ENCODE measurements at places on chromosomes 5 and 9.

GRCh38 chr5:10702040-10702629 lies 58.9 kb downstream of the DAP start:
- DNase-seq, result no peak

GRCh38 chr9:84397822-84398221 lies 57.3 kb upstream of the SLC28A3 start:
- no peak for DNase-seq

- DNase-seq, result no peak
These were observed 23.3 kb downstream of the ZDHHC11B start for GRCh38 chr5:761059-761771.

DNA sequence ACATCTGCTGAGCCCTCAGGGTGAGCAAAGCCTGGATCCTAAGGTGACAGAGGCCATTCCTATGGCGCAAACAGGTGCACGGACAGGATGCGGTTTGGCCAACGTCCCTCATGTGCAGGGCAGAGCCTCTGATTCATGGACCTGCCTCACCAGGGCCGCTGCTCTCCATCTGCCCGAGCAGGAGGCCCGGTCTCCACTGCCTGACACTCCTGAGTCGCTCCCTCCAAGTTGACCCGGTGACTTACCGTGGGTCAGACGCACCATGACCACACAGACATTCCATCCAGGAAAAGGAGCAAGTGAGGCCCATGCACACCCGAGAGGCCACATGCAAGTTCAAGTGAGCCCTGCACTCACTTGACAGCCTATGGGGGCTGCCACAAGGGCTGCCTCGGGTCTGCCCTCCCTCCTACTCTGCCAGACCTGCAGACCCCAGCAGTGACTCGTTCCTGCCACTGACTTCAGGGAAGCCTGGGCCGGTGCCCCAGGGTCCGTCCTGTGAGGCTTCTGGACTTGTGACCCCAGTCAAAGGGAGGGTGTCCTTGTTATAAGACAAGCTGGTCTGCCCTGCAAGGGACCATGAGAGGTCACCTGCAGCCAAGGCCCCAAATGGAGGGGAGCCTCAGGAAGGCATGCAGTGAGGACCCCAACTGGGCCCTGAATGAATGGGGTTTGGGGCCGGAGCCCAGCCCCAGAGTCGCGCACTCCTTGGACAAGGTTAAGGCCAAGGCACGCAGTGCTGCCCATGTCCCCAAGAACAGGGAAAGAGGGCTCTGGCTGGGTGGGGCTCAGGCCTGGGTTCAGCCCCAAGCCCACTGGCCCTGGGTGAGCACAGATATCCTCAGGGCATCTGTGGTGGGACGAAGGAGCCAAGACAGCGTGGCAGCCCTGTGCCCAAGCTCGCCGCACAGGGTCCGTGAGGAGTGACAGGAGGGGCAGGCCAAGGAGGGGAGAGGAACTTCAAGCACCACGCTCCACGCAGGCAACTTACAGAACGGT lies 10.1 kb downstream of the BRD3OS start:
- DNase-seq, result no peak

GRCh38 chr5:73205305-73205704 lies 32.3 kb downstream of the TMEM174 start:
- DNase-seq, result no peak

DNA sequence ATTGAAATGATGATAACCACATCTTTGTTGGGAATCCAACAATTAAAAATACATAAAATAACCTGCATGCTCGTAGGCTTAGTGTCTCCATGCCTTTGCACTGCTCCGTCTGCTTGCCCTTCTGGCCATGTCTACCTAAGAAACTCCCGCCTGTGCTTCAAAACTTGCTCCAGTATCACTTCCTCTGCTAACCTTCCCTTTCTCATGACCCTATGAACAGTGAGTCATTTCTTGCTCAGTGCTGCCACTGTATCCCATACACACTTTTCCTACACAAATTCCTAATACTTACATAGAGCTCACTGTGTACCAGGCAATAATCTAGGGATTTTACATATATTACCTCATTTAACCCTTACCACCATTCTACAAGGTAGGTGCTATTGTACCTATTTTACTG lies 33.5 kb downstream of the TMEM245 start:
- DNase-seq, result no peak

GRCh38 chr9:6631207-6631512 lies 14.4 kb downstream of the GLDC start:
- DNase-seq, result no peak

GRCh38 chr5:142976861-142977260 lies 206.7 kb downstream of the ARHGAP26 start:
- no peak for DNase-seq

- no peak for DNase-seq
These were observed 55.2 kb upstream of the PCA3 start for GRCh38 chr9:76709020-76709419.

DNA sequence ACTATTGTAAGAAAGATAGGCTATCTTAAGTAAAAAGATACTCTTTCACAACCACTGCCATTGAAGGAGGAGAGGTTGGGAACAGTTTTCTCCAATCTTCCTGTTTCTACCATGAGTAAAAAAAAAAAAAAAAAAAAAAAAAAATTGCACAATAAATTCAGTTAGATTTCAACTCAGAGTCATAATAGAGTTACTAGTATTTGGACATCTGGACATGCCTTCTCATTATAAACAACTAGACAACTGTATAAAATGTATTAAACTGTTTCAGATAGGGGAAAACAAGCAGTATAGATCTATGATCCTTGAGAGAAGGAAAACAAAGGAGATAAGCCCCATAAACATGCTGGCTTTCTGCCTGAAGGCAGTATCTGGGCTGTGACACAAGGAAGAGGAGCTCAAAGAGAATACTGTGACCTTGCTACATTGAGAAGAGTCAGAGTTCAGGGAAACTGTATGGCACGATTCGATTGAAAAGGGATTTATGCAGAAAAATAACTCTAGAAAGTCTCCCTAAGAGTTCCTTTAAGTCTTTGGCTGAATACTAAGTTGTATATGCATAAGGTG lies 249.2 kb upstream of the POU5F2 start:
- no peak for DNase-seq

GRCh38 chr9:100083448-100084127 lies 15.2 kb downstream of the ERP44 start:
- no peak for DNase-seq

DNA sequence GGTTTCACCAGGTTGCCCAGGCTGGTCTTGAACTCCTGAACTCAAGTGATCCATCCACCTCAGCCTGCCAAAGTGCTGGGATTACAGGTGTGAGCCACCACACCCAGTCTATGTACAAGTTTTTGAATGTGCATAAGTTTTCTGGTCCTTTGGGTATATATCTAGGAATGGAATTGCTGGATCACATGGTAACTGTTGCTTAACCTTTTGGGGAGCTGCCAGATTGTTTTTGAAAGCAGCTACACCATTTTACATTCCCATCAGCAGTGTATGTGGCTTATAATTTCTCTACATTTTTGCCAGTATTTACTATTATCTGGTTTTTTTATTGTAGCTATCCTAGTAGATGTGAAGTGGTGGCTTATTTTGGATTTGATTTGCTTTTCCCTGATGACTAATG lies 8.9 kb upstream of the LNPEP start:
- DNase-seq, result no peak

- no peak for DNase-seq
These were observed 39.6 kb upstream of the LCP2 start for GRCh38 chr5:170337045-170337733.

GRCh38 chr5:67300326-67300725 lies 103.7 kb upstream of the CD180 start:
- no peak for DNase-seq

- DNase-seq, result no peak
These were observed 68.2 kb downstream of the UBE2QL1 start for GRCh38 chr5:6516823-6517222.

DNA sequence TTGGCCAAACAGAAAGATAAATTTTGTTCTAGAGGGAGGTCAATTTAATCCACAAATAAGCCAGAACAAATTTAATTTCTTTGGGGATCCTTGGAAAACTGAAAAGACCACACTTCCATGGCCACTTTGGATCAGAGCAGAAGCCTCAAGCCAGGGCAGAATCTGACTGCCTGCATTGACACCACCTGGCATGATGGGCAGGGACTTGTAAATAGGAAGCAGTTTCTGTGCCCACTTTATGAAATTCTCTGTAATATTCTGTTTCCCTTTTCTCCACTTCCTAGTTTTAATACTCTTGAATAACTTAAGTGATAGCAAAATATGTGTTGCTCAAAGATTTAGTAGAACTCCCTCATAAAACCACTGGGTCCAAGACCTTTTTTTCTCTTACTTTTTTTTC lies 6.7 kb upstream of the TMEM252 start:
- no peak for DNase-seq

GRCh38 chr9:111179577-111179976 lies 141.3 kb upstream of the LPAR1 start:
- DNase-seq, result no peak

DNA sequence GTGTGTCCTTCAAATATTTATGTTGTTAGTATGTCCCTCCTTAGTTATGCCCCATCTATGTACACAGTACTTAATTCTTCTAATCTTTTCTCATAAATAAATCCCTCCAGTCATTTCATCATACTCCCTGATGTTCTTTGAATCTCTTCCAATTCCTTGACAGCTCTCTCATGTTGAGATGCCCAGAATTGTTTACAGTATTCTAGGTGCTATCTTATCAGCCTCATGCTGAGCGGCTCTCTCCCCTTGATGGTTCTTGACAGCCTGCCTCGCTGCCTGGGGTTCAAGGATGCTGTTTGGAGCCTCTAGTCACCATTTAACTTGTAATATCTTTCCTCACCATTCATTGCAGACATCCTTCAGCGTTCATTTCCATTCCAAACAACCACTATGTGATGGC lies 799.2 kb downstream of the BRINP1 start:
- no peak for DNase-seq

DNA sequence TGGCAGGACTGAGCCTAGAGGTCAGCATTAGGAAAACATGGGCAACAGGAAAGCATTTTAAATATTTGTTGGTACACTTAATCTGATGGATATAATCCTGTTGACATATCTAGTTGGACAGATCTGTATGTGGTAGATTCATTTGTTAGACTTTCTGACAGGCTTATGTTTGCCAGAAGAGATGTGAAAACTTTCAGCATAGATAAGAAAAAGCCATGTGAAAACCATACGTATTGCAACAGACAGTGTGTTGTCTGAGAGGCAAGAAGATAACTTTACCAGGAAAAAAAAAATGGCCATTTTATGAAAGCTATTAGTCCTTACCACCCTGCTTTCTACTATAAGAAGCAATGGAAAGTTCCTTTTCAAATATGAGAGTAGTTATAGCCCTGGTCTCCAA lies 1902.2 kb upstream of the C9orf72 start:
- no peak for DNase-seq

GRCh38 chr5:172144931-172145869 lies 42.8 kb downstream of the STK10 start:
- DNase-seq, result no peak

DNA sequence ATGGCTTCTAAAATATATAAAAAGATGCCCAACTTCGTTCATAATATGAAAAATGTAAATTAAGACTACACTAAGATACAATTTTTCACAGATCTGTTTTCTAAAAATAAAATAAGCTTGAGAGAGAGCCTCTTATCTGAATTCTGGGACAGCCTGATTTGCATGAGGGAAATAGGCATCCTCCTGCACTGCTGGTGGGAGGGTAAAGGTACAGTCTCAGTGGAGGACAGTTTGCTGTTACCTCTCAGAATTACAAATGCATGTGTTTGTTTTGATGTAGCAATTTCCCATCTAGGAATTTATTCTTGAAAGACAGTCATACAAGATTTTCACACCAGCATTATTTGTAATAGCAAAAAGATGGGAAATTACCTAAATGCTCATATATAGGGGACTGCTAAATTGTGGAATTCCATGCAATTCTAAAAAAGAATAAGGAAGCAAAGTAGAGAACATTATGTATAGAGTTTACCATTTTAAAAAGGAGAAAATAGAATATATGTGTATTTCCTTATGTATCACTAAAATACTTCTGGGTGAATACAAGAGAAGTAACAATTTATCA lies 75.7 kb downstream of the ZSWIM6 start:
- no peak for DNase-seq

- no peak for DNase-seq
These were observed 33.7 kb downstream of the USP20 start for GRCh38 chr9:129868872-129869486.

GRCh38 chr9:130448035-130448624 lies 3.4 kb downstream of the ASS1 start:
- no peak for DNase-seq

GRCh38 chr5:144284931-144285502 lies 114.3 kb downstream of the KCTD16 start:
- no peak for DNase-seq

GRCh38 chr9:110895147-110895905 lies 142.9 kb downstream of the LPAR1 start:
- no peak for DNase-seq
